Endothelial cell of umbilical vein (primary cell): ENCODE measurements at places on chromosomes 4 and X. TPM values are rescaled to one million over a fixed set of nuclear protein-coding genes. Genes with fewer than 3 reads are reported as not detected.

The ACSL1 gene
- total RNA-seq, result 17.7 and 18.9 TPM in 2 replicates

DNA sequence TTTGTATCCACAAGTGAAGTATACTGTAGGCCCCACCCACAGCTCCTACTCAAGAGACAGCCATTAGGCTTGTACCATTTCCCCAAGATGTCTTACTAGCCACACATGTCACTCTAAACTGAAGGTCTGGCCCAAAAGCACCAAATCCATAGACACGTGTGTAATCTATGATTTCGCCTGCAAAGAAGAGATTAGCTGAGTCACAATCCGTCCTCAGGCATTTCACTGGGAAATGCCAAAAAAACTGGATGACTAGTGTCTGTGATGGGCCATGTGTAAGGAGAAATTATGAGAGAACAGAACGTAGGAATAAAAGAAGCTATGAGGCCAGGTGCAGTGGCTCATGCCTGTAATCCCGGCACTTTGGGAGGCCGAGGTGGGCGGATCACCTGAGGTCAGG, 21.9 kb upstream of the RP2 start:
- no peaks in the 10 kb centered on the region for H3K27me3 ChIP-seq
- H3K4me1 ChIP-seq, result peaks cover 7% of the 10 kb centered on the region
- no peaks in the 10 kb centered on the region for H3K36me3 ChIP-seq
- no peak overlapping the region for H3K4me3 ChIP-seq
- no peak for DNase-seq
- no peak overlapping the region for H3K27ac ChIP-seq

The CT45A2 gene
- total RNA-seq, result not detected in 2 replicates

DNA sequence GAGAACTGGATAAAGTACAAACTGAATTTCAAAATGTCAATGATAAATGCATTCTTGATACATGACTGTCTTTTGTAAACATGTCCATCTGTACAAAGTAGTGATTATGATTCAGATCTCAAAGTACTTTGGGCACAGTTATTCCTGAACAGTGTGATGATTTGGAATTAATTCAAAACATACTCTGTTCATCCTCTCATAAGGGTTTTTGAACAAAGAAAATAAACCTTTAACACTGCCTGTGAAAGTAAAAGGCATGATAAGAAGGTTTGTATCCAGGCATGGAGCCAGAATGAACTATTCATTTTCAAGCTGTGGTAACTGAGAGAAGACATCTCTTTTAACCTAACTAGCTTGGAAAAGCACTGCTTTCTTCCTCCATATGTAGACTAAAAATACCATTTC, 883 bp upstream of the KLHL4 start:
- H3K4me3 ChIP-seq, result peak overlapping the region; percentile 4
- H3K36me3 ChIP-seq, result no peaks in the 10 kb centered on the region
- DNase-seq, result peak; percentile 85
- H3K27ac ChIP-seq, result peak overlapping the region; percentile 97

DNA sequence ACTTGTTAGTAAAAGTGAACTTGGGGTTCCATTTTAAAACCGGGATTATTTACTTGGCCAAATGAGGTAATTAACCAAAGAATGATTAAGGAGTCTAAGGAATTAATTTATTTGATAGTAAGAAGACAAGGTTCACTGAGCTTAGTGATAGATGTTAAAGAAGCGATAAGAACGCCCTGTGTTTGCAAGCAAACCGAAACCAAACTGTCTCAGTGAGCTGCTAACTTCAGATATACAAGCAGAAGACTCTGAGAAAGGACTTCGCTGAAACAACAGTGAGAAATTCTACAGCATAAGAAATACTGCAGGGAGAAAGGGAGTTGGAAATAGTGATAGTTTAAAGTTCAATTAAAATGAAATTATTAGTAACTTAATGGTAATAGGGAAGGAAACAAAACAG, 37.6 kb upstream of the SHISA3 start:
- DNase-seq, result peak; percentile 46
- peaks cover 2% of the 10 kb centered on the region for H3K27me3 ChIP-seq
- no peaks in the 10 kb centered on the region for H3K36me3 ChIP-seq
- H3K4me3 ChIP-seq, result no peak overlapping the region
- no peaks in the 10 kb centered on the region for H3K4me1 ChIP-seq

The ADGRG4 gene
- total RNA-seq, result 0.04 and 0.05 TPM in 2 replicates

The CAPN6 gene
- not detected in 2 replicates for total RNA-seq

The UGT8 gene
- total RNA-seq, result 0.11 and 0.14 TPM in 2 replicates

DNA sequence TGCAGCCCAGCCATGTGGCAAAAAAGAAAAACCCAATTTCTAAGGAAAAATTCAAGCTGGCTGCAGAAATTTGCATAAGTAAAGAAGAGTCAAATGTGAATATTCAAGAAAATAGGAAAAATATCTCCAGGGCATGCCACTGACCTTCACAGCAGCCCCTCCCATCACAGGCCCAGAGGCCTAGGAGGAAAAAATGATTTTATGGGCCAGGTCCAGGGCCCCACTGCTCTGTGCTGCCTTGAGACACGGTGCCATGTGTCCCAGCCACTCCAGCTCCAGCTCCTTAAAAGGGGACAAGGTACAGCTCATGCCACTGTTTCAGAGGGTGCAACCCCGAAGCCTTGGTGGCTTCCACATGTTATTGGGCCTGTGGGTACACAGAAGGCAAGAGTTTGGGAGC, 182.7 kb upstream of the FGF16 start:
- no peak overlapping the region for H3K27ac ChIP-seq
- no peak for DNase-seq
- H3K4me3 ChIP-seq, result no peak overlapping the region
- H3K36me3 ChIP-seq, result no peaks in the 10 kb centered on the region
- H3K4me1 ChIP-seq, result no peaks in the 10 kb centered on the region

DNA sequence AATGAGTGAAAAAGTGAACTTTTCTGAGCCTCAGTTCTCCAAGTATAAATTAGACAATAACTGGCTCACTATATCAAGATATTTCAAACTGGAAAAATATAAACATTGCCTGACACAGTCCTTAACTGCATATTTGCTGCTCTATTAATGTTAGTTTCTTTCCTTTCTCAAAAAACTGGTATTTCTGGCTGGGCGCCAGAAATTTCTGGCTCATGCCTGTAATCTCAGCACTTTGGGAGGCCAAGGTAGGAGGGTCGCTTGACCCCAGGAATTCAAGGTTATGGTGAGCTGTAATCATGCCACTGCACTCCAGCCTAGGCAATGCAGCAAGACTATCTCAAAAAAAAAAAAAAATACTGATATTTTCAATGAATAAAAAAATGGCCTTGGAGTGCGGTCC, 227.0 kb downstream of the MAGEB17 start:
- H3K36me3 ChIP-seq, result no peaks in the 10 kb centered on the region
- DNase-seq, result no peak
- H3K4me1 ChIP-seq, result no peaks in the 10 kb centered on the region
- no peak overlapping the region for H3K4me3 ChIP-seq
- no peaks in the 10 kb centered on the region for H3K27me3 ChIP-seq

DNA sequence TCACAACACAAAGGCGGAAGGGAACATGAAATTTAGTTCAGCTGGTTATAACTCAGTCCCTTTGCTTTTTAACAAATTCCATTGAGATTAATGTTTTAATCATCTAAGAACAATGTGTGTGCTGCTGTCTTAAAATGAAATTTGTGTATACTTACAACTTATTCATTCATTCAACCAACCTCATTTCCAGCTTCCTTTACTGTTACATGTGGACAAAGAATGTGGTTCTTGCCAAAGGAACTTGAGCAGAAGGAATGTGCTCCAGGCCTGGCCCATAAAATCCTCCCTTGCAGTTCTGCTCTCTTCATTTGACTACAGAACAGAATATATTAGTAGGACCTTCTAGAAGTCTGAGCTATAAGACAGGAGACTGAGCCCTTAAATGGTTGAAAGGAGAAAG, 176.8 kb upstream of the GLRA2 start:
- no peak overlapping the region for H3K27ac ChIP-seq
- no peak overlapping the region for H3K4me3 ChIP-seq
- no peaks in the 10 kb centered on the region for H3K27me3 ChIP-seq
- no peaks in the 10 kb centered on the region for H3K36me3 ChIP-seq
- no peak for DNase-seq

DNA sequence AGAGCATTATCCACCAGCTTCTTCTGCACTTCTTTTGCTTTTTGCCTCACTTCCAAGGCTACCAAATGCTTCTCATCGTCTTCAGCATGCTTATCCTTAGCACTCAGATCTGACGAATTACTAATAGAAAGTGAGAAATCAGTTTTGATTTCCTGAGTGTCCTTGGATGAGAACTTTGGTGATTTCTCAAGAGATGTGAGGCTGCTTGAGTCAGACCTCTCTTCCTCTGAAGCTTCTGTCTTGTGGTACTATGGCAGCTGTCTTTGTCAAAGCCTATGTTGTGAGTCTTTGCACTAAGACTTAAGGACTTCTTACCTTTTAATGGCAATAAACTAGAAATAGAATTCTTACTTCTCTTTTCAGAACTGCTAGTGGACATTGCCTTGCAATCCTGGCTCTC, 169.9 kb downstream of the CPE start:
- no peaks in the 10 kb centered on the region for H3K27me3 ChIP-seq
- H3K36me3 ChIP-seq, result no peaks in the 10 kb centered on the region
- H3K4me1 ChIP-seq, result no peaks in the 10 kb centered on the region
- no peak for DNase-seq
- no peak overlapping the region for H3K27ac ChIP-seq

The PAGE2B gene
- not detected in 2 replicates for total RNA-seq

GRCh38 chrX:135393051-135393450, 28.7 kb upstream of the SMIM10L2A start:
- H3K4me3 ChIP-seq, result no peak overlapping the region
- no peak overlapping the region for H3K27ac ChIP-seq
- no peak for DNase-seq
- peaks cover 5% of the 10 kb centered on the region for H3K4me1 ChIP-seq

DNA sequence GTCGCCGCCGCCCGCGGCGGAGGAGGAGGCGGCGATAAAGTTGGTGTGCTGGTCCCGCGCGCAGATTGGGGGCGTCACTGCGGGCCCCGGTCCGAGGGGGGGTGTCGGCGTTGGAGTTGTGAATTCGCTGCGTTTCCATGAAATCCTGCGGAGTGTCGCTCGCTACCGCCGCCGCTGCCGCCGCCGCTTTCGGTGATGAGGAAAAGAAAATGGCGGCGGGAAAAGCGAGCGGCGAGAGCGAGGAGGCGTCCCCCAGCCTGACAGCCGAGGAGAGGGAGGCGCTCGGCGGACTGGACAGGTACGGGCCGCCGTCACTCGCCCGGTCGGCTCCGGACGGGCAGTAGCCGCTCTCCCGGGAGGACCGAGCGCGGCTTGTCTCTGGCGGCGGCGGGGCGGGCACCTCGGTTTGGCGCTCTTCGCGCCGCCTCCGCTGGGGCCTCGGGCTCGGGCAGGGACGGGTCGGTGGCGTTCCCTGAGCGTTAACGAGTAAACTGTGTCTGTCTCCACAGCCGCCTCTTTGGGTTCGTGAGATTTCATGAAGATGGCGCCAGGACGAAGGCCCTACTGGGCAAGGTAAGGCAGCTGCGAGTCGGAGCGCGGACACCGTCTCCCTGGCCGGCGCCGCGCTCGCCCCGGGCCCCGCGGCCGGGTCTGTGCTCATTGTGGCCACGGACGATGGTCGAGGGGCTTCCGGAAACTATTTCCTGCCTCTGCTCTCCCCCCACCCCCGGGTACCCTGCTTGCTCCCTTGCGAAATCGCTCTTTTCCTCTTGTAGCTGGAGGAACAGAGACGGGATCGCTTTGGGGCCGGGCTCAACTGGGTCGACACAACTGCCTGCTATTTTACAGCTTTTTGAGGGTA, 658 bp downstream of the KDM6A start:
- no peaks in the 10 kb centered on the region for H3K27me3 ChIP-seq
- no peaks in the 10 kb centered on the region for H3K36me3 ChIP-seq
- peaks cover 6% of the 10 kb centered on the region for H3K4me1 ChIP-seq
- H3K4me3 ChIP-seq, result peak overlapping the region; percentile 96

The GATA1 gene
- not detected in 2 replicates for total RNA-seq

GRCh38 chr4:169627307-169627706, 6.9 kb downstream of the CLCN3 start:
- H3K4me1 ChIP-seq, result peaks cover 8% of the 10 kb centered on the region
- H3K27me3 ChIP-seq, result no peaks in the 10 kb centered on the region
- H3K36me3 ChIP-seq, result no peaks in the 10 kb centered on the region

DNA sequence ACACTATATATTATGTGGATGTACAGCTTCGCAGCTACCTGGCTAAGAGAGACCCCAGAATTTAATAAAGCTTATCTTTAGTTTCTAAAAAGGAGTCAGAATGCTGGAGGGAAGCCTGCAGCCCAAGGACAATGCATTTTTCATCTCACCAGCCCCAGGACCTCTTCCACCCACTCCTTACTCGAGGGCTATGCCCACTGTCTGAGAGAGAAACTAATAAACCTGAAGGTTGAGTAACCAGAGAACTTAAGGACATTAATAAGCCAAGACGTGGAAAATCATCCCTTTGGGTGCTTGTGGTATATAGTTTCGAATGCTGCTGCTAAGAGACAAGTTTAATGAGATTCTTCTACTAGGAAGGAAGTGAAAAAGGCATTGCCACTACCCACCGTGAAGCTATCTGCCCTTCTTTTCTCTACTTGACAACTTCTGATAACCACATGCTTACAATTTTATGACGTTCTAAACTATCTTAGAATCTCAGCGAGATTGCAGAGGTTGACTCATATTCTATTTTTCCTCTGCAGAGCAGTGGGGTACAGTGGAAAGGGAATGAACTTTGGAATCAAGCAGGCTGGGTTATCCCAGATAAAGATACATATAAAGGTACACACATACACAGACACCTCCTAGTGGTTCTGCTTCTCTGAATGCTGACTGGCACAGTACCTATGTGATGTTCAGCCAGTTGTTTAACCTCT, 3.3 kb downstream of the RELL1 start:
- no peak overlapping the region for H3K4me3 ChIP-seq
- no peaks in the 10 kb centered on the region for H3K36me3 ChIP-seq
- no peaks in the 10 kb centered on the region for H3K27me3 ChIP-seq
- H3K27ac ChIP-seq, result peak overlapping the region; percentile 26

GRCh38 chr4:177569434-177569833, 127.2 kb upstream of the AGA start:
- no peaks in the 10 kb centered on the region for H3K36me3 ChIP-seq
- H3K4me1 ChIP-seq, result no peaks in the 10 kb centered on the region
- DNase-seq, result no peak
- H3K27me3 ChIP-seq, result no peaks in the 10 kb centered on the region
- H3K4me3 ChIP-seq, result no peak overlapping the region

DNA sequence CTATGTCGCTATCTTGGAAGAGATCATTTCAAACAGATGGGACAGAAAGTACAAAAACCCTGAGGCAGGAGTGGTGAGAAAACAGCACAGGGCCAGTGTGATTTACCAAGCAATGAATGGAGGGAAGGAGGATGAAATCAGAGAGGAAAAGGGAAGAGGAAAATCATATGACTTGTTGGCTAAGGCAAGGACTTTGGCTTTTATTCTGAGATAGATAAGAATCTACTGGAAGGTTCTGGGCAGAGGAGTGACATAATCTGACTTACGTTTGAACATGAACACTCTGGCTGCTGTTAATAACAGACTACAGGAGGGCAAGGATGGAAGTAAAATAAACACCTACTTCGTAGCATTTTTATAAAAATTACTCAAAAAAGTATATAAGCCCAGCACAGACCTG, 207.8 kb upstream of the SLC7A11 start:
- H3K27ac ChIP-seq, result no peak overlapping the region
- H3K4me3 ChIP-seq, result no peak overlapping the region
- peaks cover 9% of the 10 kb centered on the region for H3K4me1 ChIP-seq

GRCh38 chr4:12679217-12679616, 804.9 kb downstream of the RAB28 start:
- DNase-seq, result no peak
- no peak overlapping the region for H3K27ac ChIP-seq
- no peaks in the 10 kb centered on the region for H3K4me1 ChIP-seq
- H3K4me3 ChIP-seq, result no peak overlapping the region
- no peaks in the 10 kb centered on the region for H3K27me3 ChIP-seq
- H3K36me3 ChIP-seq, result no peaks in the 10 kb centered on the region

The ZCCHC18 gene
- 1.6 and 2.3 TPM in 2 replicates for total RNA-seq

The FGD1 gene
- total RNA-seq, result 18.0 and 19.6 TPM in 2 replicates
